Mesenteric fat pad (tissue), 1 donor: ENCODE measurements at places on chromosomes 2 and 18.

- no peak for DNase-seq
These were observed 52.2 kb downstream of the CDK15 start for GRCh38 chr2:201858281-201859184.

- DNase-seq: no peak
These were observed 318.7 kb downstream of the PTPRM start for GRCh38 chr18:7885865-7886264.

GRCh38 chr2:26850000-26850431 lies 2.1 kb downstream of the DPYSL5 start:
- no peak for DNase-seq

DNA sequence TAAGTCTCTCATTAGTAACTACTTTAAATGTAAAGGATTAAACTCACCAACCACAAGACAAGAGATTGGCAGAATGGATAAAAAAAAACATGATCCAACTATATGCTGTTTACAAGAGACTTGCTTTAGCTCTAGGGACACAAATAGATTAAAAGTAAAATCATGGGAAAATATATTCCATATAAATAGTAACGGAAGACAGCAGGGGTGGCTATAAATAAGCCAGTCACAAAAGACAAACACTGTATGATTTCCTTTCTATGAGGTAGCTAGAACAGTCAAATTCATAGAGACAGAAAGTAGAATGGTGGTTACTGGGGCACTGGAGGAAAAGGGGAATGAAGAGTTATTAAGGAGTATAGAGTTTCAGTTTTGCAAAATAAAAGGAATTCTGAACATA lies 145.2 kb downstream of the THADA start:
- DNase-seq: no peak

- no peak for DNase-seq
These were observed 32.5 kb downstream of the BMPR2 start for GRCh38 chr2:202408546-202409140.

DNA sequence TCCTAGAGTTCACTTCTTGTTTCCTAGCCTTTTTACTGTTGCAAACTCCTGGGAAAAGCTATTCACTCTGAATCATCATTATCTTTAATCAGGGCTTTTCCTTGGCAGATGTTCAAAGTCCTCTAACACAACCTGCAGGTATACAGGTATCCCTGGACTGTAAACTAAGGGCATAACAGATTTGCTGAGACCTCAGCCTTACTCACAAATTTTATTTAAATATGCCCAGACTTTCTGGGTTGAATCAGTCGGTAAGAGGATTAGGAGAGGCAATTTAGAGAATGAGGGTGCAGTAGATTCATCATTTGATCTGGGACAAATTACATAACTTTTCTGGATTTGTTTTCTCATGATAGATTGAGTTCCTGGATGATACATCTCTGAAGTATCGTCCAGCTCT lies 217.8 kb upstream of the STON1 start:
- no peak for DNase-seq

GRCh38 chr18:29351171-29351570 lies 1174.2 kb upstream of the CDH2 start:
- no peak for DNase-seq
